CD4-positive, alpha-beta T cell treated with Interleukin-15 for 4 hours (primary cell): ENCODE measurements at places on chromosomes 11 and 22.

DNA sequence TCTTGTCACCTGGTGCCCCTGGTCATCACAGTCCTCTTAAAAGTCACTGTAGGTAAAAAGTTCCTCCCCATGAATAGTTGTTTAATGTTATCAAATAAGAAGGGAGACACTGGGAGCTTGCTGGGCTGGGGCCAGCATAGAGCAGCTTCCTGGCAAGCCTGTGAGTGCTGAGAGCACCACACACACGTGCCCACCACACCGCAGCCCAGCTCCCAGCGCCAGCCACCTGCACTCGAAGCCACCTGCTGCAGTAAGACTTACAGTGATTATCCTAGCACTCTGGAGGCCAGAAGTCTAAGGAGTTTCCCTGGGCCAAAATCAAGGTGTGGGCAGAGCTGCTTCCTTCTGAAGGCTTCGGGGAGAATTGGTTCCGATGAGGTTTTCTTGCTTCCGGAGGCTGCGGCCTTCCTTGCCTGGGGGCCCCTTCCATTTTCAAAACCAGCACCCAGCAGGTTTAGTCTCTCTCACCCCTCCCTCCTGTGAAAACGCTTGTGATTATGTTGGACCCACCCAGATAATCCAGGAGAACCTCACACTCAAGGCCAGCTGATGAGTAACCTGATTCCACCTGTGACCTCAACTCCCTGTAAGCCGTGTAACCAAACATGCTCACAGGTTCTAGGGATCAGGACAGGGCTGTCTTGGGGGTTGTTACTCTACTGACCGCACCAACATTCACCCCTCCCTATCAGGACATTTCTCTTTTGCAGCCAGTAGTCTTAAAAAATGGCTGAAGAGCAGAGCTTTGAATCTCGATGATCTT is 687.2 kb downstream of the TBC1D22A start:
- no peak for DNase-seq

GRCh38 chr11:70908223-70908622 is 344.2 kb downstream of the SHANK2 start:
- DNase-seq = no peak

DNA sequence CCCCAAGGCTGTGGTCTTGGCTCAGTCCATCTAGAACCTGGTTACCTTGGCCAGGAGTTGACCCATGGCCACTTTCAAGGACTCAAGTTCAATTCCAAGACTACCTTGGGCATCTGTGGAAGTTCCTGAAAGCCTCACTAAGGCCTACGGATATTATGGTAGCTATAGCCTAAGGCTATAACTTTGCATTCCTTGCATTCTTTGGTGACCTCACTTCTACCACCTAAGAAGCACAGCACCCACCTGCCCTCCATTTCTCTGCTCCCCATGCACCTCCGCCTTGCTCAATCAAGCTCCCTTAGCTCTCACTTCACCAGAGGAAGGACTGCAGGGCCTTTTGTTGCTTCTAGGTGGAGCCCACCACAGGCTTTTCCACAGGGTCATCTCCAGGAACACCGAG is 50.3 kb upstream of the GALNT18 start:
- no peak for DNase-seq

GRCh38 chr11:80214413-80214812 is 773.6 kb upstream of the TENM4 start:
- DNase-seq = no peak

DNA sequence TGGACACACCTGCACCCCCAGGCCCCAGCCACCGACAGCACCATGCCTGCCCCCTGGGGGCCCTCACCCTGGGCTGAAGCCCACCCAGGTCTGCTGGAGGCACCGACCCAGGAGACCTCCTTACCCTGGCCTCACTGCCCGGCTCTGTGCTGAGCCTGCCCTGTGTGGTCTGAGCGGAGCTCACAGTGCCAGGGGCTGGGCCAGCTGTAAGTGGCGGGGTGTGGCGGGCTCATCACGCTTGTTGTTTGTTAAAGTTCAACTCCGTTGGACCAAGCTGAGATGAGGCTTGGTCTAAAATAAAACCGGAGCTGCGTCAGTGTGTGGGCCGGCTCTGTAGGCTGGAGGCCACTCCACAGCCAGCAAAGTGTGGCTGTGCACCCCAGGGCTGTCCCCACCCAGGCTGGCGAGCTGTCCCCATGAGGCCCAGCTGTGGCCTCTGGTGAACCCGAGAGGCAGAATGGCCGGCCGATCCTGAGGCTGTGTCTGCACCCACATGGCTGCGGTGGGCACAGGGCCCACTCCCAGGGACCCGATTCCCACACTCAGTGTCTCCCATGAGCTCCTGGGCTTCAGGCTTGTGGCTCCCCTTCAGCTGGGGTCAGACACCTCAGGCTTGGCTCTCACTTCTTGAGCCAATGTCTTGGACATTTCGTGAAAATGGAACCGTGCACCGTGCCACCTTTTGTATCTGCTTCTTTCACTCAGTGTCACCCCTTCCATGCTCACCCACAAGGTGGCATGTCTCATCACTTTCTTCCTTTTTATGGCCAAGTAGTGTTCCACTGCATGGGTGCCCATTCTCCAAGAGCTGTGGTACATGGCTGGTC is 137.9 kb downstream of the CTTN start:
- no peak for DNase-seq

GRCh38 chr22:24416611-24417010 is 10.8 kb upstream of the ADORA2A start:
- DNase-seq = no peak
